ENCODE measurements at places on chromosomes 1 and 21.

DNA sequence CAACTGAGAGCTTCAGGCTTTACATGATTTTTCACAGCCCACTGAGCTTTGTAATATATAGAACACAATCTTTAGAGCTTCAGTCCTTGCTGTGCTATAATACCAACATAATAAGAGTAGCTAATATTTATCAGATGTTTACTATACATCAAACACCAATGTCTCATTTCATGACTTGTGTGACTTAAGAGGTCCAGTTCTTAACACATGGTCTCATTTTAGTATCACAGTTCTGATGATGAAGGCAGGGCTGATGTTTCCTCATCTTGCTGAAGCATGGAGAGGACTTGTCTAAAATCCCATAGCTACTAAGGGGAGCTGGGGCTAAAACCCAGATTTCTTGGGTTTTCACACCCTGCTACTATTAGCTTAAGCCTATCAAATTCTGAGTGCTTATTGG lies 5.5 kb downstream of the MTR start:
- no peak for DNase-seq

GRCh38 chr21:36828891-36829515 lies 130.1 kb downstream of the SIM2 start:
- DNase-seq: no peak

GRCh38 chr1:38129473-38129872 lies 82.9 kb upstream of the POU3F1 start:
- DNase-seq: no peak

DNA sequence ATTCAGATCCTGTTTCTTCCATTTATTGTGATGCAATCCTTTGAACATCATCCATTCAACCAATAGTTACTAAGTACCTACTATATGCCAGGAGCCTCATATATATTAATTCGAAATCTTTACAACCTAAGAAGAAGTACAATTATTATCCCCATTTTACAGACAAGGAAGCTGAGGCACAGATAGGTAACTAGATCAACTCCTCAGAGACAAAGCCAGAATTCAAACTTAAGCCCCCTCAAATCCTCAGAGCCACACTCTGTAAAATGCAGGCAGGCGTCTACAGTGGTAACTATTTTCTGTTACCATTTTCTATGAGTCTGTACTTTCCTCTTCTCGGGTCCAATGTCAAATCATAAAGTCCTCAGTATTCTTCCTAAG lies 107.9 kb downstream of the SLC45A1 start:
- no peak for DNase-seq

GRCh38 chr1:156053768-156054499 lies at the start of gene UBQLN4:
Gene UBQLN4, minus strand, starts transcription at chr1:156053798. Its CDS starts 97 bp downstream, at chr1:156053701.
- DNase-seq: no peak

GRCh38 chr1:101262060-101262459 lies 25.2 kb downstream of the S1PR1 start:
- DNase-seq: no peak

DNA sequence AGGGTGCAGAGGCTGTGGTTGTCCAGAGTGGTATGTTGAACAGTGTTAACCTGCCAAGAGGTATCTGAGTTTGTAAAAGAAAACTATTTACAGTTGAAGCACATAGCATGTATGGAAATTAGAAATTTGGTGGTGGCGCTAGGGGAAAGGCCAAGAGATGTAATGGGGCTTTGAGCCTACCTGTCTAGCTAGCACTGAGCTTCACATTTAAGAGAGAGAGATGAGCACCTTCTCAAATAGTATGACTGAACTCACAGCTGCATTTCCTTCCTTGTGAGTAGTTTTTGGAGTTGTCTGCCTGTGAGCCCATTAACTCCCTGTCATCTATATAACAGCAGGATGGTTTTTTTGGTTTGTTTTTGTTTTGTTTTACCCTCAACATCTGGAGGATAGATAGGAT lies 4.0 kb downstream of the CLIC4 start:
- no peak for DNase-seq

GRCh38 chr1:109307274-109308021 lies 637 bp upstream of the MYBPHL start:
- DNase-seq: no peak

GRCh38 chr1:152513081-152513480 lies 1.2 kb upstream of the CRCT1 start:
- DNase-seq: no peak

DNA sequence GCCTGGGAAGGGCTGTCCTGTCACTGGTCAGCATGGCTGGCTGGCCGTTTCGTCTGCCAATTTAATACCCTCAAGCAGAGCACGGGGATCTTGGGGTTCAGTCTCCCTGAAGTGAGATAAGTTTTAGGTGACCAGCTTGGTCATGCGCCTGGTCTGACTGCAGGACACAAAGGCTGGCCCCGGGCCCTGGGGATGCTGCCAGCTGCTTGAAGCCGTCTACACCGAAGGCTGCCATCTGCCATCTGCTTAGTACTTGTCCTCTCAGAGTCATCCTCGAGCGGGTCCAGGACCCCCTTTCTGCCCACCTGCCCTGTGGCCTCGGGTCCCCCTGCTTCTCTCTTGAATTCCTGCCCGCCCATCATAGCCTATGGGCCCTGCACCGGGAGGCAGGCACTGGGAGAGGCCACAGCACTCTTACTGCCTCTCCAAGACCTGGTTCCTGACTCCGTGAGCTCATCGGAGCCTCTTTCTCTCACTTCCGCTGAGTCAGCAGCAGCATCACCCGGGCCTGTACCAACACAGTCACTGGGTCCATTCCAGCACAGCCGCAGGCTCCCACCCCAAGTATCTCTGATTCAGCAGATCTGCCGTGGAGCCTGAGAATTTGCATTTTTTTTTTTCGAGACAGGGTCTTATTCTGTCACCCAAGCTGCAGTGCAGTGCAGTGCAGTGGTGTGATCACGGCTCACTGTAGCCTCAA lies 7.0 kb downstream of the FBLIM1 start:
- DNase-seq: no peak

GRCh38 chr1:110412576-110412975 lies 5.1 kb upstream of the LAMTOR5 start:
- DNase-seq: no peak

DNA sequence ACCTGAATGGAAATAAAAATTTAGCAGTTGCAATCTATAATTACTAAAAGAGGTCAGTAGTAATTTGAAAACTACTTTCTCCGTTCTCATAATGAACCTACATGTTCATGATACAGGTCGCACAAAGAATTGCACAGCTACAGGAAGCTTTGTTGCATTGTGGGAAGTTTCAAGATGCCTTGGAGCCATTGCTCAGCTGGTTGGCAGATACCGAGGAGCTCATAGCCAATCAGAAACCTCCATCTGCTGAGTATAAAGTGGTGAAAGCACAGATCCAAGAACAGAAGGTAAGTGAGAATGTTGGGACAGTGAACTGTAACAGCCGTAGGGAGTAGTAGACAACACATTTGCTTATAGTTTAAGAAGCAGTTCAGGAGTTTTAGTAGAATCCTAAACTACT lies 68.8 kb upstream of the BMP8A start:
- DNase-seq: no peak

GRCh38 chr1:96416111-96416595 lies 305.4 kb upstream of the PTBP2 start:
- peak; percentile 99 for DNase-seq

DNA sequence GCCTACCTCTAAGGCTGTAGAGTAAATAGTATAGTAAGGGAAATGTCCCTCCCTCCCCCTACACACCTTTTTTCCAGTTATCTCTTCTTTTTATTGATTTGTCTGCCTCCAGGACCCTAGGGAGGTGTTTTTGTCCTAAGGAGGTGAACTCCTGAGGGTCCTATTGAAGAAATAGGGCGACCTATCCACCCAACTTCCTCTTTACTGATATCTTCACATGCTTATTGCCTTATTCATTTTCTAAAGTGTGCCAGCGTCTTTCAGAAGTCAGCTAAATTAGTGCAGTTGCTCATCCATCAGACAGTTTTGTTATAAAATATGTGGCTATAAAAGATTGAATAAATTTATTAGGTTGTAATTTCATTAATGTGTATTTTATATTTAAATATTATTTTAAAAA lies 5.9 kb downstream of the BACH1 start:
- DNase-seq: no peak

Measured in HS-5 (cell line).